ENCODE measurements at places on chromosomes 12 and 14. TPM values are rescaled to one million over a fixed set of nuclear protein-coding genes. Genes with fewer than 3 reads are reported as not detected.

DNA sequence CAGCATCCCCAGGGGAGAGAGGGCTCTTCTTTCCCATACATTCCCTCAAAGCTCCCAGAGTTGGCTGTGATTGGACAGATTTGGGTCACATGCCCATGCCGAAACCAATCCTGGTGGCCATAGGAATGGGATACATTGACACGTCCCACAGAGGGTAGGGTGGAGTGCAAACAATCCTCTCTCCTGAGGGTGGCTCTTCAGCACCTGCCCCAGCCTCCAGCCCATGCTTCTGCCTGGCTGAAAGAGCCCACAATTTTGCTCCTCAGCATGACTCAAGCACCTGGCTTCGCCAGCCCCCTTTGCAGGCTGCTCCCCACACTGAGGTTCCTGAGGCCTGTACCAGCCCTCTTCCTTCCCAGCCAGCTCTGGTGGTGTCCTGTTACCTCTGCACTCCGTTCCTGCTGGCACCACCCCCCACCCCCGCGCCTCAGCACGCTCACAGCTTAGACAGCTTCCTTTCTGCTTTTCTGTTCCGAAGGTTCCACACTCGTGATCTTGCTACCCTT is 71.7 kb downstream of the CCDC92 start:
- no peaks in the 10 kb centered on the region for H3K27me3 ChIP-seq
- no peak for DNase-seq
- H3K4me1 ChIP-seq = no peaks in the 10 kb centered on the region
- H3K36me3 ChIP-seq = no peaks in the 10 kb centered on the region

DNA sequence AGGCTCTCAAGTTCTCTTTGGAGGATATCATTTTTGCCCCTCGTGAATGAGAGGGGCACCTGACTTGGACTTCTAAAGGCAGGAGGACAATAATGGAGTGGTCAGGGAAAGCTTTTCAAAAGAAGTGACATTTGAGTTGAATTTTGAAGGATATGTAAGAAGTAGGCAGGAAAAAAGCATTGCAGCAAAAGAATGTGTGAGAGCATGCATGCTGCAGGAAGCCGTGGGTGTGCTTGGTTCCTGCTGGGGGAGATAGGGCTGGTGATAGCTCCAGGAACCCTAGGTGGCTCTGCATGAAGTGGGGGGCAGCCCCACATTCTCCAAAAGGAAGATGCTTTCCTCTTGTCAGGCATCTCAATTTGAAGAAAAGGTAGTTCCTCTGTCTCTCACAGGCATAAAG is 23.1 kb downstream of the ACVR1B start:
- no peaks in the 10 kb centered on the region for H3K27me3 ChIP-seq
- DNase-seq = no peak
- H3K4me3 ChIP-seq = no peak overlapping the region
- H3K27ac ChIP-seq = no peak overlapping the region
- H3K4me1 ChIP-seq = peaks cover 36% of the 10 kb centered on the region

DNA sequence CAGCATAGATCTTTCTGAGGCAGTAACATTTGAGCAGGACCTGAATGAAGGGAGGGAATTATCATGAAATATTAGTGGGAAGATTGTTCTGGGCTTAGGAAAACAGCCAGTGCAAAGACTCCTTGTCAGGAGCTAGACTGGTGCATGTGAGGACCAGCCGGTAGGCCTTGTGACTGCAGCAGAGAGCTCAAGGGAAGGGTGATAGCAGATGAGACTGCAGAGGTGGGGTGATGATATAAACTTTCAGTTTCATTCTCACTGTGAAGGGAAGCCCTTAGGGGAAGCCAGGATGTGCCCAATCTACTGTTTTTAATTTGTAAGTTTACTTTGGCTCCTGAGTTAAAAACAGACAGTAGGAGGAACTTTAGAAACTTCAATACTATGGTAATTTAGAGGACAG is 12.4 kb downstream of the IL22 start:
- no peaks in the 10 kb centered on the region for H3K27me3 ChIP-seq
- H3K4me3 ChIP-seq = no peak overlapping the region
- peaks cover 27% of the 10 kb centered on the region for H3K4me1 ChIP-seq
- H3K36me3 ChIP-seq = no peaks in the 10 kb centered on the region
- DNase-seq = peak; percentile 29

DNA sequence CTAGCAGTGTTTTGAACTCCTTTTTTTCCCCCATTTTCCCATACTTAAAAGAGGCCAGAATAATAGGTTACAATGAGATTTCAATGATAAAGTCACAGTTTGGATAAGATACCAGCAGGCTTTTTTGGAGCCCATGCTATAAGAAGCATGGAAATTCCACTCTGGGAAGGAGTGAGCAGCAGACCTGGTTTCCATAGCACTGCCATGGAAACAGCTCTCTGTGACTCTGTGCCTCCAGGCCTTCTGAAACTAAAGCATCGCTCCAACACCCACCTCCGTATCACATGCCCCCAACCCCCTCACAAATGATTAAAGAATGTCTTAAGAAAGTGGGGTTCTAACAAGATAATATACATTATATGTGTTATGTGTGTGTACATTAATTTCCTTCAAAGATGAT is 165.0 kb downstream of the GRIN2B start:
- no peaks in the 10 kb centered on the region for H3K36me3 ChIP-seq
- no peak overlapping the region for H3K27ac ChIP-seq
- no peaks in the 10 kb centered on the region for H3K27me3 ChIP-seq
- no peak overlapping the region for H3K4me3 ChIP-seq
- no peak for DNase-seq

The TEAD4 gene
- 4.4 TPM for total RNA-seq

DNA sequence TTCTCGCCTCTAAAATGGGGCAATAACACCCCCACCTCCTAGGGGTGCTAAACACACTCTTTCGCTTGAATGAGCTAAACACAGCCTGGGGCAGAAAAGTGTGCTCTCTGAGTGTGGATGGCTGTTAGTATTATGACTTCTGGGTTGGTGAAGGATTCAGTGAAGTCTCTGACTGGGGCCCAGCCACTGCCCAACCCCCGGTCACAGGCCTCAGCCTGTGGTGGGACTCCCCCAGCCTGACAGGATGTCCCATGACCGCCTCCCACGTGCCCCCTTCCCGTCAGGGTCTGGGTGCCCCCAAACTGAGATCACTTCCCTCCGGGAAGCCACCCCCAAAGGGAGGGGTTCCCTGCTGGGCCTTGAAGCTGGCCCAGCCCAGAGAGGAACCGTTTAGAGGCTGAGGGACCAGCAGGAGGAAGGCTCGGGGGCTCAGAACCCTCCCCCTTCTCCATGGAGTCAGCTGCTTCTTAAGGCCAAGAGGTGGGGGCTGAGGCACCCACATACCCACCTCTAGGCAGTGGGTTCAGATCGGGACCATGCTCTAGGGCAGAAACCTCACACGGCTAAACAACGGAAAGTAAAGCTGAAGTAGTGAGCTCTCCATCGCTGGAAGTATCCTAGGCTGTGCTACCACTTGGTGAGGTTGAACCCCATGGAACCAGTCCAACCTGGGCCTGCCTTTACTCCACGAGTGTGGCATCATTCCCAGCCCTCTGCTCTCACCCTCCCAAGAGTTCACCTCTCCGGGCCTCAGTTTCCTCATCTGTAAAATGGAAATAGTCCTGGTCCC is 13.8 kb downstream of the DTX1 start:
- H3K36me3 ChIP-seq = no peaks in the 10 kb centered on the region
- no peak overlapping the region for H3K27ac ChIP-seq
- no peak overlapping the region for H3K4me3 ChIP-seq
- DNase-seq = peak; percentile 44
- no peaks in the 10 kb centered on the region for H3K4me1 ChIP-seq

The LMO3 gene
- 37.5 TPM for total RNA-seq

The TCL1B gene
- 0.64 TPM for total RNA-seq

The TEP1 gene
- total RNA-seq = 72.2 TPM

The KRT3 gene
- not detected for total RNA-seq

DNA sequence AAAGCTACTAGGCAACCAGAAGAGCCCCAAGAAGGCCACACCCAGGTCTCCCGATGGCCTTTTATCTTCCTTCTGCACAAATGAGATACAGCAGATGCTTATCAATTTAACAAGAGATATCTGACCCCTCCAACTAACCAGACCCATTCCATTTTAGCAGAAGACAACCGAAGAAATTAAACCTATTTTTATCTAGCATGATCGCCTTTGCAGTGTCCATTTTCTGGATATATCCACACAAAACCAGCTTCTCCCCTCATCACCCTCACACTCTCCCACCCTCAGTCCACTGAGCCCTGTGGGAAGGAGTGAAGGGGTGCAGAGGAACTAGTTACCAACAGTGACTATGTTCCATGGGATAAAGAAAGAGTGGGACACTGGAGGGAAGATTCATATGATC is 20.9 kb upstream of the DHRS4 start:
- DNase-seq = no peak

GRCh38 chr14:25833341-25834126 is 764.3 kb downstream of the NOVA1 start:
- H3K27me3 ChIP-seq = no peaks in the 10 kb centered on the region
- H3K4me1 ChIP-seq = no peaks in the 10 kb centered on the region
- H3K27ac ChIP-seq = no peak overlapping the region
- no peak overlapping the region for H3K4me3 ChIP-seq

DNA sequence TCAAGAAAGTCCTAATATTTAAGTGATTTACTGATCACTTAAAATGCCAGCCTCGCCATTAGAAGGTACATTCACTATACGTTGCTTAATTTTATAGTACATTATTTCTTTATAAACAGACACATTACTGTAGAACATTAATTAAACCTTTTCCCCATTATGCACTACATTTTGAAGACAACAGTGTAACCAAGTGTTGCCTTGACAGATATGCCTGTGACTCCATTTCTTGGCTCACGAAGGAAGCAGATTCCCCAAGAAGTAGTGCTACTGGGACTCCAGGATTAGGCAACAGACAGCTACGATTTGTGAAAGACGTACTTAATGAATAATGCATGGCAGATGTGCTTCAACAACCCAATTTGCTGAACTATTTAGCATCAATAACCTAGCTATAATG is 394.8 kb downstream of the RPS29 start:
- H3K27me3 ChIP-seq = no peaks in the 10 kb centered on the region
- H3K36me3 ChIP-seq = no peaks in the 10 kb centered on the region
- H3K27ac ChIP-seq = no peak overlapping the region
- DNase-seq = no peak
- no peaks in the 10 kb centered on the region for H3K4me1 ChIP-seq

DNA sequence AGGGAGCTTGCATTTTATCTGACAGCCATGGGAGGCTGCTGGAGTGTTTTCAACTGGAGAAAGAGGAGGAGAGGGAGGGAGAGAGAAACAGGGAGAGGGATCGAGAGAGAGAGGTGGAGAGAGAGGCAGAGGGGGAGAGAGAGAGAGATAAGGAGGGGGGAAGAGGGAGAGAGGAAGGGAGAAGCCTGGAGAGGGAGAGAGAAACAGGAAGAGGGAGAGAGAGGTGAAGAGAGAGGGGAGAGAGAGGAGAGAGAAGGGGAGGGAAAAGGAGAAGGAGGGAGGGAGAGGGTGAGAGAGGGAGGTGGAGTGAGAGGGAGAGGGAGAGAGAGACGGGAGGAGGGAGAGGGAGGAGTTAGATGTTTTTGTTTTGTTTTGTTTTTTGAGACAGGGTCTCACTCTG is 45.6 kb downstream of the DNAH10 start:
- no peaks in the 10 kb centered on the region for H3K36me3 ChIP-seq
- DNase-seq = no peak
- H3K4me3 ChIP-seq = no peak overlapping the region

- H3K27me3 ChIP-seq = no peaks in the 10 kb centered on the region
- no peak overlapping the region for H3K4me3 ChIP-seq
- peak overlapping the region; percentile 65 for H3K27ac ChIP-seq
- peaks cover 11% of the 10 kb centered on the region for H3K4me1 ChIP-seq
- DNase-seq = no peak
- no peaks in the 10 kb centered on the region for H3K36me3 ChIP-seq
These were observed 29.2 kb downstream of the PITPNM2 start for GRCh38 chr12:123121670-123122069.

The DCN gene
- 277 TPM for total RNA-seq

GRCh38 chr14:100434911-100435438 is 111.8 kb downstream of the SLC25A47 start:
- no peaks in the 10 kb centered on the region for H3K36me3 ChIP-seq
- H3K4me3 ChIP-seq = no peak overlapping the region
- peaks cover 38% of the 10 kb centered on the region for H3K4me1 ChIP-seq
- no peak for DNase-seq
- no peaks in the 10 kb centered on the region for H3K27me3 ChIP-seq

DNA sequence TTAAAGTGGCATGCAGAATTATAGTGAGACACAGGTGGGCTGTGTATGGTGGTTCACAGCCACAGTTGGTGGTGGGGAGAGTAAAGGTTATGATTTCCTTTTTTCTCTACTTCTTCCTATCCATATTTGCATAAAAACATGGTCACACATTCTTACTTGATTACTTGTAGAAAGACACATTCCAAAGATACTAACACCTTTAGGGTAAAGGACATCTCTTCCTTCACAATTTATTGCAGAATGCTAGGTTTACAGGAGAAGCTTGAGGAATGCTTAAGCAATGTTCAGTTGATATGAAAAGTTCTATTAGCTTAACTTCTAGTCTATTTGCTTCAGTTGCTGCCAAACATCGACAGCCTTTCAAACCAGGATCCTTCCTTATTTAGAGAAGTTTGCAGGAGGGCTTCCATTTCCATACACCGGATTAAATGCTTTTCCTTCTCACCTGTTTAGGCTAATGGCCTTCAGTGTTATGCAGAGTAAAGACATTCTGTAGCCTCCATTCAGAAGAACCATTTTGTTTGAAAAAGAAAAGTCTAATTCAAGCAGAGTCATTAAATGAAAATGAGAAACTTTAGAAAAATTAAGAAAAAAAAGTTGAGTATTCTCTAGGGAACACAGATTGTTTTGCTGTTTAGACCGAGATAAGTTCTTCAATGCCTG is 2.6 kb upstream of the PHC1 start:
- no peak overlapping the region for H3K27ac ChIP-seq
- peaks cover 20% of the 10 kb centered on the region for H3K4me1 ChIP-seq
- no peak overlapping the region for H3K4me3 ChIP-seq

The RALGAPA1 gene
- total RNA-seq = 116 TPM

DNA sequence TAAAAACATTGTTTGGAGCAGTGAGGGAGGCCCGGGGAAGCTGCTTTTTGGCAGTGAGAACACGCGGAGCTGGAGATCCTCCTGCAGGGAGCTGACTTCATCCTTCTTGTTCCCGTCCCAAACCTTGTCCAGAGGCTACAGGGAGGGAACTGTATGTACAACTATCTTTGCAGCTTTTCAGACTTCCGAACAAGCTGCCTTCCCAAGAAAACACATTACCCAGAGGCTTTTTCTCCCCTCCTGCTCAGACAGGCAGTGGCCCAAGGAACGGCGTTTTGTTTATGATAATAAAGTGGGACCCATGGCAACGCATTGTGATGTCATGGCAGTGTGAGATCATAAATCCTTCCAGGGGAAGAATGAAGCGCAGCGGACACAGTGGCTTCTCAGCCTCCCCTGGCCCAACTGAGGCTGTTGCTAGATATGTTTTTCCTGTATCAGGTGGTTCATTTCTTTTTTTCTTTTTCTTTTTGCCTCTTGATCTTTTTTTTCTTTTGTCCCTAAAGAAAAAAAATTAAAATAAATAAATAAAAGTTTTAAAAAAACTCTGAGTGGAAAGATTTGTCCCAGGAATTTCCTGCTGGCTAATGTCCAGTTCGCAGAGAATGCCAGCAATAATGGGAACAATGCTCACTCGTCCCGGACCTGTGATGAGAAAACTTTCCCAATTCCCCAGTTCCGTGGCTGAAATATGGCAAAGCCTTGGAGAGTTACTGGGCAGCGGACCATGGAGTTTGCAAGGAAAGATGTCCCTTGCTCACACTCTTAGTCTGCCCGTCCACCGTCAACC is 103.4 kb upstream of the MAP1LC3B2 start:
- H3K27me3 ChIP-seq = no peaks in the 10 kb centered on the region
- peak; percentile 79 for DNase-seq
- no peaks in the 10 kb centered on the region for H3K36me3 ChIP-seq
- no peak overlapping the region for H3K4me3 ChIP-seq
- H3K27ac ChIP-seq = peak overlapping the region; percentile 84

All from transverse colon (tissue), 4 donors.